Type B pancreatic cell (in vitro differentiated cells): ENCODE measurements at places on chromosomes 7 and 10.

GRCh38 chr10:24843256-24843655 is 109.2 kb downstream of the PRTFDC1 start:
- DNase-seq, result no peak

- DNase-seq, result no peak
Measured at GRCh38 chr10:14737808-14738545, 36.7 kb downstream of the FAM107B start.

- no peak for DNase-seq
Measured at GRCh38 chr10:132961787-132962622, 19.6 kb upstream of the CFAP46 start.

DNA sequence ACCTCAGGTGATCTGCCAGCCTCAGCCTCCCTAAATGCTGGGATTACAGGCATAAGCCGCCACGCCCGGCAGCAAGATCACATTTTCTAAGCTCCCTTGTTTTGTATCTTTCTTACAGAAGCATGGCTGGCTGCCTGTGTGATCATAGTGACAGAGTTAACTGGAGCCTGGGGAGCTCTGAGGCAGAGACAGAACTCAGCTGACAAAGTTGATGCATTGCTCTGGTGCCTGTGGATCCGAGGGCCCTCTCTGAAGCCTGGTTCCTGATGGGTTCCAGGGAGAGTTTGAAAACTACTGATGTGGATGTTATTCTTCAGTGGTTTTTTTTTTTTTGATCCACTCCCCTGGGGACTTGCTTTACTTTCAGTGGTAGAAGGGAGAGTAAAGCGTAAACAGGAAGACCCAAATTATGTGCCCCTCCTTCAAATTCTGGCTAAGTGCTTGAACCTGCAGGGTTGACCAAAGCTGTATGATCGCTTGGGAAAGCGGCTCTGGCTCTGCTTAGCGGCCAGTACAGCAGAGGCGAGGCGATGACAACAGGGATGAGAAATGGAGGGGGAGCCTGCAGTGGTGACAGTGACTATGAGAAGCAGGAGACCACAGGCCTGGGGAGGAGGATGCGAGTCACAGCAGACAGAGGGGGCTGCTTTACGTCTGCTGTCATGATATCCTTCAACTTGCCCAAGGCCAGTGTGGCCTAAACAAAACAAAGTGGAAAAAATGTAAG is 6.8 kb upstream of the EFCAB10 start:
- DNase-seq, result no peak

GRCh38 chr7:22443370-22444180 is 56.4 kb downstream of the STEAP1B start:
- no peak for DNase-seq

- DNase-seq, result no peak
Measured at GRCh38 chr7:109131141-109131540, 561.5 kb downstream of the DNAJB9 start.

GRCh38 chr7:22185559-22185958 is 171.4 kb downstream of the RAPGEF5 start:
- no peak for DNase-seq

DNA sequence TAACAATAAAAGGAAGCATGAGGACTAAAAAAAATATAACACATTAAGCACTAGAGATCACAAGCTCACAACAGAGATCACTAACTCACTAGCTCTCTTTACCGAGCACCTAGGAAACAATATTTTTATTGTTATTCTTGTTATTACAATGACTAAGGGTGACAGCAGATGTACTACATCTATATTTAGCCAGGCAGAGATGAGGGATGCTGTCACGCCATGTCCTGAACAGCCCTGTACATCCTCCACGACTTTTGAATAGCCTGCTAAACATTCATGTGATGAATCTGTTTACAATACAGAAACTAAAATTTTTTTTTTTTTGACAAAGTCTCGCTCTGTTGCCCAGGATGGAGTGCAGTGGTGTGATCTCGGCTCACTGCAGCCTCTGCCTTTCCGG is 22.7 kb downstream of the FAM133B start:
- DNase-seq, result no peak

- DNase-seq, result no peak
Measured at GRCh38 chr7:95545007-95545615, 51.2 kb downstream of the PDK4 start.

- DNase-seq, result no peak
Measured at GRCh38 chr7:47145186-47145725, 436.7 kb downstream of the TNS3 start.

GRCh38 chr10:5041471-5042023 is 37.9 kb upstream of the AKR1C2 start:
- no peak for DNase-seq

DNA sequence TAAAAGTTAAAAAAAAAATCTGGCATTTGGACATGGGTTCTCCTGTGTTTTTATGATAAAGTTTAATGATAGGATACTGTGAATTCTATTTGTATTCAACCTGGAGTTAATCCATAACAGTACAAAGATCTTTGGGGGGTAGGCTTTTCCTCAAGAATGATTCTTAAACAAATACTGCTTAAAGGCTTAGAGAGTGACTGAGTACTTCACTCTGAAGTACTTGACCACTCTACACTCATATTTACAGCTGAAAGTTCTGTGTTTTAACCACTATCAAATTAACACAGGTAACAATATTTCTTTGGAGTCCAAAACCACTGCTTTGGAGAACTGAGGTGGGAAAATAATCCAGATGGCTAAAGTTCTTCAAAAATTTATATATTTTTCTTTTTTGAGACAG is 74.2 kb upstream of the TMEM168 start:
- no peak for DNase-seq

DNA sequence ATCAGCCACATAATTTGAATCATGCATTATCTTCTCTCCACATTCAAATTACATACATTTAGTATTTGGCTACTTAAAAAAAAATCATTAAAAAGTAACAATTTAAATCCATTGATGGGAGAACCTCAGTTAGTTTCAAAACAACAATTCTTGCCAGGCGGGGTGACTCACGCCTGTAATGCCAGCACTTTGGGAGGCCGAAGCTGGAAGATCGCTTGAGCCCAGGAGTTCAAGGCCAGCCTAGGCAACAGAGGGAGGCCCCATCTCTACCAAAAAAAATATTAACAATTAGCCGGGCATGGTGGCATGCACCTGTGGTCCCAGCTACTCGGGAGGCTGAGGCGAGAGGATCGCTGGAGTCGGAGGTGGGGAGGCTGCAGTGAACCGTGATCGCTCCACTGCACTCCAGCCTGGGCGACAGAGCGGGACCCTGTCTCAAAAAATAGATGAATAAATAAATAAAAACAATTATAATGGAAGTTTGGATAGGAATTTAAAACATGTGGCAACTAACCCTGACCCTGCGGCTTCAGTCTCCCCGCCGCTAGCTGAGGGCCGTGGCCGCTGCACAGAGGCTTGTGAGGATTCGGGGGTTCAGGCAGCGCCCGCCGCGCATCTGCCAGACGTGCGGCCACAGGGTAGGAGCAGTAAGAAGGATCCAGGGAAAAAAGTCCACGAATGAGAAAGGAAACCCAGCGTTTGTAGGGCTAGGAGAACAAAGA is 1.1 kb upstream of the CSGALNACT2 start:
- DNase-seq, result no peak

- DNase-seq, result no peak
Measured at GRCh38 chr7:132504852-132505251, 71.4 kb downstream of the PLXNA4 start.

DNA sequence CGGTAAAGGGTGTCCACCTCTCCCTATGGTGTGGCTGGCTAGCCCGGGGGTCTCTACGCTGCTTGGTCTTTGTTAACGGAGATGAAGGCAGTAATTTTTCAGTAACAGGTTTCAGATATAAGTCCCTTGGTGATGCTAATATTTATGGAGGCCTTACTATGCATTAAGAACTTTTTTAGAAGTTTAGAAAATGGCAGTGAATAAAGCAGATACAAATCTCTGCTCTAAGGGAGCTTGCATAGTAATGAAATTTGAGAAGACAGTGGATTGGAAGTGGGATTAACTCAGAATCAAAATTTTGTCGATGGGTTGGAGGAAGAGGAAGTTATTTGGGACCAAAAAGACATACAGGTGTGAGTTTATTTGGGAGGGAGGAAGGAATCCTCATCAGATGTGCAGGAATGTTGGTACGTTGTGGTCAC is 445 bp downstream of the SSBP1 start:
- DNase-seq, result no peak

DNA sequence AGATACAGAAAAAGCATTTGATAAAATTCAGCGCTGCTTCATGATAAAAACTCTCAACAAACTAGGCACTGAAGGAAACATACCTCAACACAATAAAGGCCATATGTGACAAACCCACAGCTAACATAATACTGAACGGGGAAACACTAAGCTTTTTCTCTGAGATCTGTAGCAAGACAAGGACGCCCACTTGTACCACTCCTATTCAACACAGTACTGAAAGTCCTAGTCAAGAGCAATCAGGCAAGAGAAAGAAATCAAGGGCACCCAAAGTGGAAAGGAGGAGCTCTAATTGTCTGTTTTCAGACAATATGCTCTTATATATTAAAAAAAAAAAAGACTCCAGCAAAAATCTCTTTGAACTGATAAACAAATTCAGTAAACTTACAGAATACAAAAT is 13.3 kb downstream of the DIP2C start:
- no peak for DNase-seq

DNA sequence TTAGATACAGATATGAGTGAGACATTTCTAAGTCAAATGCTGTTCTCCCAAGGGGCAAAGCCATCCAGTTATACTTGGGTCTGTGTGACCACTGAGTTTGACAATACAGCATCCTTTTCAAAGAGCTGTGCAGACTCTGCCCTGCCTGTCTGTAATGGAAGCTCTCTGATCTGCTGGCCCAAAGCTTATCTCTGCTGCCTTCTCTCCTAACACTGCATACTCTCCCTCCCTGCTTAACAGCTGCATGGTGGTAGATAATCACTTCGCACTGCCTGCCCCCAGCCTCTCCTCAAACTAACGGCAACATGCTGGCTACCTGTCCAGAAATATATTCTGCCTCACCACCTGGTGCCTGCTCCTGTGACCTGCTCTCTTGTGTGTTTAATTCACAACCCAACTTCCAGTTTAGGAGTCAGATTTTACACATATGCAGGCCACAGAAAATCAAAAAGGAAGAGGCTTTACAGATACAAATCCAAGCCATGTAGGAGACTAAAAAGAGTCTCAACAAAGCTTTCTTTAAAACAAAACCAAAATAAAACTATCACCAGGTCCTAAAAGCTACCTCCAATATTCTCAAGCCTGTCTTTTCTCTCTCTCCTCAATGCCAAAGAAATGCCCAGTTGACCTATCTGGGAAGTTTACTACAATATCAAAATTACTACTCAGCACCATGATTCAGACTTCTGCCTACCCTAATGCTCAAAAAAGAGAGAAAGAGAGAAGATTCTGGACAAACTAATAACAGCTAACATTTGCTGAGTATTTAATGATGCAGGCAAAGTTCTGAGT is 145.6 kb downstream of the RELN start:
- no peak for DNase-seq

DNA sequence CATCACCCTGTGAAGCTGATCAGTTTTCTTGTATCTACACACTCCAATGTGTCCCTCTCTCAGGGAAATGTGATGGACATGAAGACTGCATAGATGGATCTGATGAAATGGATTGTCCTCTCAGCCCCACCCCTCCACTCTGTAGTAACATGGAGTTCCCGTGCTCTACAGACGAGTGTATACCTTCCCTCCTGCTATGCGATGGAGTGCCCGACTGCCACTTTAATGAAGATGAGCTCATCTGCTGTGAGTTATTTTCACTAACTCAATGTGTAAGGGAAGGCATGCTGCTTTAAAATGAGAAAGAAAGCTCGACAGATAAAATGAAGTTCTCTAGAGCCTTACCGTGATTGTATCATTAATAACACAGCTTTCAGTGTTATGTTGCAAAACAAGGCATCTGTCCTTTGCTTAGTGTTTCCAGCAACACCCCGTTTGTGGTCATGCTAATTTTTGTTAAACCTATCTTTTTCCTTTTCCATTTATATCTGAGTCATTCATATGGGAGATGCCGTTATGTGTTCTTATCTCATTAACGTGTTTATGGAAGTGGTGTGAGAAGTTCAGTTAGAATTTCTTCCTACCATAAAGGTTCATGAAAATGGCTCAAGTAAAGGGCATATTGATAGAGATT is 220.9 kb upstream of the PLXDC2 start:
- no peak for DNase-seq

DNA sequence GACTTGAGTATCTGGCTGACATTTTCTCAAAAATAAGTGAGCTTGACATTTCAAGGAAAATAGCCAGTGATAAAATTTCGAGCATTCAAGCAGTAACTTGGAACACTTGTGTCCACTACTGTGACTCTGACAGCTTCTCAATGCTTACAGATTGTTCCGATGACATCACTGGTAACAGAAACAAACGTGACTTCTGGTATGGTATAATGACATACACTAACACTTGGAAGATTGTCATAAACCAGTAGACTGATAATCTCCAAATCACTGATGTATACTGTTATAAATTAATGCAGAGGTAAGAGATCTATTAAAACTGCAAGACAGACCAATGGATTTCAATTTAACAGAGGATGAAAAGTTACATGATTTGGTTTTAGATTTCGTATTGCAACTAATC is 6.5 kb downstream of the MINDY3 start:
- DNase-seq, result no peak

DNA sequence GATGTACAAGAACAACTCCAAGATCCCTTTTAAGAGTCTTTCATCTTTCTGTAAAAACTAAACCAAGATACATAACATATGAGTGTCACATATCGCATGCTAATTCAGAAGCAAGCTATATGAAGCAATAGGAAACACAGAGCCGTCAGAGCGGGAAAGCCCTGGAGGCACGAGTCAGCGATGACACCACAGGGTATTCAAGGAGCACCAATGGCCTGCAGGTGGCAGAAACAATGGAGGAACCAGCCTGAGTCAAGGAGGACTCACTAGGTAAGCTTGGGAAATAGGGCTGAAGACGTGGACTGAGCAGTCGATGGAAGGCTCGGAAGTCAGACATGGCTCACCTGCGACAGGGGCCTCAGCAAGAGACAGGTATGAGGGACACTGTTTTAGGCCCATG is 214.4 kb downstream of the FAM107B start:
- DNase-seq, result no peak

GRCh38 chr10:99115703-99116102 is 119.9 kb downstream of the HPSE2 start:
- no peak for DNase-seq

GRCh38 chr7:132030086-132030568 is 473.7 kb upstream of the PODXL start:
- no peak for DNase-seq

- no peak for DNase-seq
Measured at GRCh38 chr10:26939290-26939961, 78.7 kb upstream of the ABI1 start.

GRCh38 chr10:120607016-120607709 is 150.1 kb downstream of the PLPP4 start:
- no peak for DNase-seq

- DNase-seq, result no peak
Measured at GRCh38 chr10:6748981-6749635, 169.0 kb upstream of the PRKCQ start.

- DNase-seq, result no peak
Measured at GRCh38 chr7:105015390-105015965, 1.5 kb downstream of the KMT2E start.
